Prostate gland (tissue), 2 donors: ENCODE measurements at places on chromosomes 6 and 20.

GRCh38 chr6:17027441-17027840 lies 74.4 kb upstream of the STMND1 start:
- no peak for DNase-seq

GRCh38 chr6:109770779-109771178 lies 79.7 kb downstream of the FIG4 start:
- DNase-seq, result no peak

DNA sequence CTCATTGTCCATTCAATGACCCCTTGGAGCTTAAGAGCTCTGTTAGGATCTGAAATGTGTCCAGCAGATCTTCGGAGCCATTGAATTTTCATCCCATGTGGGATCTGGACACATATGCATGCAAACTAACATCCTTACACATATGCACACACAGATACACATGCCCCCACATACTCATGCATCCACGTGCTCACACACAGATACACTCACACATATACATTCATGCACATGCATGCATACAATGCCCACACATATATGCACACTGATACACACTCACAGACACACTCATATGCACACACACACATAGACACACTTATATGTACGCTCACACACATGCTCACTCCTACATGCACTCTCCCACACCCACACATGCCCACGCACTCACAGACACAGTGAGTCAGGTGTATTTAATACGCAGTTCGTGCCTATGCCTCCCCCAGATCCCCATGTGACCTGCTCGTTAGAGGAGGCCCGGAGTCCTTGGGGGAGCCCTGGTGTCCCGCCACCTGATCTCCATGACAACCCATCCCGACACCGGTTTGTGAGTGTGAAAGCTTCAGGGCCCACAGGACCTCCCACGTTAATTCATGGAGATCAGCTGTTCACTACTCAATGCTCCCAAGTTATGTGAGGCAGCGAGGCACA lies 121.9 kb upstream of the SULF2 start:
- no peak for DNase-seq

DNA sequence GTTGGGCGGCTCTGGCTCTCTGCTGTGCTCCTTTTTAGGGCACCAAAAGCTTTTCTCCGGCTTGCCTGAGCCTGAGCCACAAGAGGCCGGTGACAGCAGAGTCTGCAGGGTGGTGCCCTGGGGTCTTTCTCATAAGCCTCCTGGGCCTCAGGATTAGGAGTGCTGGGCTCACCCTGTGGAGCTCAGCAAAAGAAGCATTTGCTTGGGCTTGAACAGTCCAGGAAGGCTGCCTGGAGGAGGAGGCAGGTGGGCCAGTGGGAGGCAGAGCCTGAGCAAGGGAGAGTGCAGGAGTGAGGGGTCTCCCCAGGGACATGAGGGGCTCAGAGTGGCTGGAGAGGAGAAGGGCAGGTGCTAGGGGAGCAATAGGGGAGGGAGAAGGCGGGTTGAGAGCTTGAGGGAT lies 32.9 kb upstream of the MRGBP start:
- DNase-seq, result no peak

DNA sequence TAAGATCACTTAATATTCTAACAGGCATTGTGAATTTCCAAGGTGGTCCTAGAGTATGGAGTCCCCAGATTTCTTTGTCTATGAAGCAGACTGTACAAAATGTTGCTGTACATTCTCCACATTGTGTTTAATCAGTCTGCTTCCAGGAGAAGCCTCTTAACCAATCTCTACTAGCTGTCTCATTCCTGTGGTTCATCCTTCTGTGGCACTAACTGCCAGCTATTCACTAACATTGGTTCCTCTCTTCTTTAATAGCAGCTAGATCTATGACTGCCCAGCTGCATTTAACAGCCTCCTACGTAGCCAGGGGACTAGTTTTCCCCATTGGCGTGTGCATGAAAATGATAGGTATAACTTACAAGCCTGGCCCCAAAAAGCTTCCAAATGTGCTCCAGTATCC lies 395.4 kb downstream of the SAMD5 start:
- DNase-seq, result no peak

DNA sequence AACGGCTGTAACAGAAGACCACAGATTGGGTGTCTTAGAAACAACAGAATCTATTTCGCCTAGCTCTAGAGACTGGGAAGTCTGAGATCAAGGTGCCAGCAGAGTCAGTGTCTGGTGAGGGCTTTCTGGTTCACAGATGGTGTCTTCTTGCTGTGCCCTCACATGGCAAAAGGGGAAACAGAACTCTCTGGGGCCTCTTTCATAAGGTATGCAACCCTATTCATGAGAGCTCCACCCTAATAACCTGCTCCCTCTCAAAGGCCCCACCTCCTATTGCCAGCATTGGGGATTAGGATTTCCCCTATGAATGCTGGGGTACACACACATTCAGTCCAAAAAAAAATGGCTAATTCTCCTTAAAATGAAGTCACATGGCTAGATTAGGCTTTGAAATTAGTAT lies 10.0 kb downstream of the TXNDC5 start:
- no peak for DNase-seq

DNA sequence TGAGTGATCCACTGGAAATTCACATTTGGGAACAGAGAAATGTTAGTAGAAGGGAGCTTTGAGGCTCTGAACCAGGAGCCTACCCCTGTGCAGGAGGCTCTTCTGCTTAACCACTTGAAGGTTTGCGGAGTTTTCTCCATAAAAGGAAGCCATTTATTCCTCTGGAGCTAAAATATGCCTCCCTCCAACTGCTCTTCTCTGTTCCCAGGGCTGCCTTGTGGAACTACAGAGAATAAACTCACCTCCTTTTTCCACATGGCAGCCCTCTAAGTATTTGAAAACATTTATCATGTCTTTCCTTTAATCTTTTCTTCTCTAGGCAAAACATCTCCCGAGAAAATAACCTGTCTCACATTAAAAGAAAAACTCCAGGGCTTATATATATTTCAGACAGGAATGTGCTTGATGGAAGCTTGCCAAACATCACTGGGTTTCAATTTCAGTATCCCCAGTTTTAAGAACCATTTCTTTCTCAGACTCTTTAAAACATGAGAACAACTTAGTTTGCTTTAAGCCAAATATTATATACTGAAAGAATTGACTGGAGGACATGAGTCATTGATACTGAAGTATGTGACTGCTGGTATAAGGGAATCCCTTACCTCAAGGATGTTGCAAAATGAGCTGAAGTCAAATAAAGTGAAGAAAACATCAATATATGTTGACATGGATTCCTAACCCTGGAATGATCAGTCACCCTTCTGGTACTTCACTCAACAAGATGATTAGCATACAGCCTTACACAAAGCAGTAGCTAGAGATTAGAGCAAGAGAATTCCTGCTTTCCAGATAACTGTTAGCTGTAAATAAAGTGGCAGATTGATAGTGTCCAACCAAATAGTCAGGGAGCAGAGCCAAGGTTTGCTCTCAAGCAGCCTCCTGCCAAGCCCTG lies 74.0 kb downstream of the ZBTB2 start:
- DNase-seq, result no peak

- no peak for DNase-seq
Measured at GRCh38 chr20:33687370-33687915, 1.3 kb upstream of the E2F1 start.

GRCh38 chr6:101818051-101818450 lies 424.5 kb downstream of the GRIK2 start:
- DNase-seq, result no peak

DNA sequence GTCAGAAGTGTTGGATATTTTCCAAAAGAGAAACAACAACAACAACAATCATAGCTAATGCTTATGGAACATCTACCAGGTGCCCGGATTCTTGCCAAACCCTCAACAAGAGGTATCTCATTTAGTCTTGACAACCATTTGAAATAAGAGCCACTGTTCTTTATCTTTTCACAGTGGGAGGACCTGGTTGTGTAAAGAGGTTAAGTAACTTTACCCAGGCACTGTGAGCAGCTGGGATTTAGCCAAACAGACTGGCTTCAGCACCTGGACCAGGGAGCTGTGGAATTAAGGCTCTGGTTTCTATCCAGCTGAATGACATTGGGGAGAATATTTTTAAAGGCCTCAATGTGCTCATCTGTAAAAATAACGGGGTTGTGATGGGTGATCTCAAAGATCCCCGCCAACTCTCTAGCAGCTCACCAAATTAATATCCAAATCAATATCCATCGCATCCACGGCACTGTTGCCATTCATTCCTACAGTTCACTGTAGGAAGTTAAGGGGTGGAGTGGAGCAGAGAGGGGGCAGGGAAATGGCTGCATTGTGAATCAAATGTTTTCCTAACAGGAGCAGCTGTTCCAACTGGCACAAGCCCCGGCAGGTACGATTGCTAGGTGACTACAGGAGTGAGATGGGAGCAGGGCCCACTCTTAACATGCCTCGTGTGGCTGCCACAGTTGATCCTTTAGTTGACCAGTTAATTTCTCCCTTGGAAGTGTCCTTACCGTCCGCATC lies 61.8 kb downstream of the GCNT2 start:
- DNase-seq, result peak; percentile 77

DNA sequence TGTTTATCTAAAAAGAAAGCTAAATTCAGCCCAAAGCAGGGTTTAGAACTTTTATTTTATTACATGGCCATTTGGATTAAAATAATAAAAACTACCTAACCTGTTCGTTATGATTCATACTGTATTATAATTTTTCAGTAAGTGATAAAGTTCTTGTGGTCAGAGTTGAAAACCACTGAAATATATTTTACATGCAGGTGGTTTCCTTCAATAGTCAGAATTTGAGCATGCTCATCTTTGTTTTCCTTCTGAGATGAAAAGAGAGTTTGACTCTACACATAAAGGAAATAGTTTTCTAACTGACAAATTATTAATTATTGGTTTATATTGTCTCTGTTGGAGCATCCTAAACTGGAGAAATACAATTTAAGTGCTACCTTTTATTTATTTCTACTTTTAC lies 114.0 kb upstream of the FKBP1C start:
- DNase-seq, result no peak

- DNase-seq, result no peak
Measured at GRCh38 chr20:5353624-5354496, 37.1 kb upstream of the PROKR2 start.

DNA sequence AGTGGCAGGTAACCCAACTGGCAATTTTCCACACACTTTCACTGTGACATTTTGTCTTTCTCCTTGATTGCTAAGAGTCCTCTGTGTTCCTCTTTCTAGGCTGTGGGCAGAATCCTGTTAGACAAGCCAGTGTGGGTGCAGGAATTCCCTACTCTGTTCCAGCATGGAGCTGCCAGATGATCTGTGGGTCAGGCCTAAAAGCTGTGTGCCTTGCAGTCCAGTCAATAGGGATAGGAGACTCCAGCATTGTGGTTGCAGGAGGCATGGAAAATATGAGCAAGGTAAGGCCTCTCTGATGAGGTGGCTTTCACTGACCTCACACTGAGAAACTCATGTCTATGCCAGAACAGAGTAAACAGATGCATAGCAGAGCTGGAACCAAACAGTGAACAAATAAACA lies 5.1 kb downstream of the ACAT2 start:
- DNase-seq, result no peak

- no peak for DNase-seq
Measured at GRCh38 chr20:21372016-21372415, 25.3 kb downstream of the NKX2-4 start.

- DNase-seq, result no peak
Measured at GRCh38 chr6:70222439-70222749, 80.5 kb downstream of the COL9A1 start.

DNA sequence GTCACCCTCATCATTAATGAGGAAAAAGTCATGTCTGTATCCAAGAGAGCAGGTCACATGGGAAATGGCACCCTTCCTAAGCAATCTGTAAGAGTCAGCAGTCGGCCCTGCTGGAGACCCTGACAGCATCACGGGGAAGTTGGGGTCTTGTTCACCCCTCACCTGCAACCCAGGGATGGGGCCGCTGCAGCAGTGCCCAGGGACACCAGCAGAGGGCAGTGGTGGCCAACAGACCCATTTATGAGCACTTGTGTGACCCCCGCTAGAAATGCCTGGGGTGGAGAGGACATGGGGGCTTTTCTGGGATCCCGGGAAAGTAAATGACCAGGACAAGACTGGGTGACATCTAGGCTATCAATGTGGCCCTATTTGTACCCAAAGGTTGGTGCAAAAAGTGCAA lies 35.9 kb downstream of the ANKRD60 start:
- no peak for DNase-seq

GRCh38 chr6:167393731-167394130 lies 68.8 kb downstream of the TTLL2 start:
- DNase-seq, result no peak

DNA sequence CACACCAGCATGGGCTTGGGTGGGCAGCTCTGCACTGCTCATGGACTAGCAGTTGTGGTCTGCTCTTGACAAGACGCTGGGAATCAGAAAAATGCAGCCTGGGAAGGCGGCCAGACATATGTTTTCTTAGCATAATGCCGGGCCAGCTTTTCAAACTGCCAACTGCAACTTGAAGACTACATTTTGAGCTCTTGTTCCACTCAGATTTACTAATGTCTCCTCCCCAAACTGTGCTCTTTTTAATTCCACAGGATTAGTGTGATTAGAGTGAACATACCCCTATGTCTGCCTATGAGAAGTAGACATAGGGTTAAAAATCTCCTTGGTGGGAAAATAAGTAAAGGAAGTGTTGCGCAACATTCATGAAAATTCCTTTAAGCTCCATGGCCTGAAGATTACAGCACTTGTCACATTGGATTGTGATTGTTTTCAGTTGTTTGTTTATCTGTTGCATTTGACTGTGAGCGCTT lies 5.3 kb upstream of the FNDC1 start:
- DNase-seq, result no peak

DNA sequence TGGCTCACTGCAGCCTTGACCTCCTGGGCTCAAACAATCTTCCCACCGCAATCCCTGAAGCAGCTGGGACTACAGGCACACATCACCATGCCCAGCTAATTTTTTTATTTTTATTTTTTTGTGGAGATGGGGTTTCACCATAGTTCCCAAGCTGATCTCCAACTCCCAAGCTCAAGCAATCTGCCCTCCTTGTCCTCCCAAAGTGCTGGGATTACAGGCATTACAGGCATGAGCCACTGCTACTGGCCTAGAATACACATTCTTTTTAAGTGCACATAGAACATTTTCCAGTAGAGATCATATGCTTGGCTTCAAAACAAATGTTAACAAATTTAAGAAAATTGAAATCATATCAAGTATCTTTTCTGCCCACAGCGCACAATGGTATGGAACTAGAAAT lies 176.8 kb upstream of the MARCKS start:
- DNase-seq, result no peak

DNA sequence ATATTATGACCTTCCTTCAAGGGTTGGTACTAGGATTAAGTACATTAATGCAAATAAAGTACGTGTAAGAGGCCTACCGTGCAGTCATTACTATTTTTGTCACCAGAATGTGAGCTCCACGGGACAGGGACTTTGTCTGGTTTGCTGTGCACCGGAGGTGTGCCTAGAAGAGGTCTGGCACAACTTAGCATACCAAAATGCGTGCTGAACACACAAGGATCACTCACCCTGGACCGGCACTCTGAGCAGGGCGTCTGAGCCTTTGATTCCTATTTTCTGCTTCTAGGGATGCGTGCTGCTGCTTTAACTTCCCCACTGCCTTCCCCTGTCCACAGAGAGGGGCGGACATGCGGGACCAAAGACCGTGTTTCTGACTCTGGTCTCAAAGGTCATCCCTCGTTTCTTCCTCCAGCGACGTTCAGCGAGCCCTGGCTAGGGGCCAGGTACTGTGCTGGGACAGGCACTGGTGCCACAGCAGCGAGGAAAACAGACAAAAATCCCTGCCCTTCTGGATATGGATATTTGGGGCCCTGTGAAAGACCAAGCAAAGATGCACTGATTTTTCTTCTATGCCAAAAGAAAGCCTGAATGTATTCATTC lies 222.7 kb downstream of the BMP7 start:
- DNase-seq, result no peak

- no peak for DNase-seq
Measured at GRCh38 chr6:16698997-16699868, 62.0 kb downstream of the ATXN1 start.

- DNase-seq, result no peak
Measured at GRCh38 chr20:7031222-7031621, 263.7 kb downstream of the BMP2 start.
